Right ventricle myocardium superior (tissue), 1 donor: ENCODE measurements at places on chromosomes 6 and 20.
A peak's percentile ranks its signal among the peaks of the same experiment; 100 is the strongest.

DNA sequence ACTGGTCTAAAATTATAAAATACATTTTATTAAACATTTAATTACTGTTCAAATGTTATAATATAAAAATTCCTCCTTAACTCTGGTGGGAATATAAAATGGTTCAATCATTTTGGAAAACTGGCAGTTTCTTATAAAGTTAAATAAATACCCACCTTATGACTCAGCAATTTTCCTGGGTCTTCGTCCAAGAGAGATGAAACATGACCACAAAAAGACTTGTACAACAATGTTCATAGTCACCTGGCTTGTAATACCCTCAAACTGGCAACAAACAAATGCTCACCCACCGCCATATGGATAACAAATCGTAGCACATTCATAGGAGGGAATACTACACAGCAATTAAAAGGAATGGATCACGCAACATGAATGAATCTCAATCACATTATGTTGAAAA is 66.0 kb upstream of the RIN2 start:
- no peak for DNase-seq

DNA sequence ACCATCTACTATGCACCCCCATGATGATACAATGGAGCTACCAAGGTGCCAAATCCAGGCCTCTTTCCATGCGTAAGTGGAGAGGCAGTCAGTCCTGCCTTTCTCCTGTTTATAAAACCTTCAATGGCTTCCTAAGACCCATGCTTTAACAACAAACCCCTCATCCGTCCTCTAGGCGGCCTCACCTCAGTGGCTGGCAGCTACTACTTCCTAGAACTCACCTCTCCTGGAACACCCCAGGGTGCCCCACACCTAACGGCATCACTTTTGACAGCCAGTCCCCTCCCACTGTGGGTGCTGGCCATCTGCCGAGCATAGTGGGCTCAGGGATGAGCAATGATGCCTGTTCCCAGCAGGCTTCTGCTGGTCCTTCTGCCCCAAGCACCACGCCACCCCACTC is 80.0 kb upstream of the TAB2 start:
- no peak for DNase-seq

DNA sequence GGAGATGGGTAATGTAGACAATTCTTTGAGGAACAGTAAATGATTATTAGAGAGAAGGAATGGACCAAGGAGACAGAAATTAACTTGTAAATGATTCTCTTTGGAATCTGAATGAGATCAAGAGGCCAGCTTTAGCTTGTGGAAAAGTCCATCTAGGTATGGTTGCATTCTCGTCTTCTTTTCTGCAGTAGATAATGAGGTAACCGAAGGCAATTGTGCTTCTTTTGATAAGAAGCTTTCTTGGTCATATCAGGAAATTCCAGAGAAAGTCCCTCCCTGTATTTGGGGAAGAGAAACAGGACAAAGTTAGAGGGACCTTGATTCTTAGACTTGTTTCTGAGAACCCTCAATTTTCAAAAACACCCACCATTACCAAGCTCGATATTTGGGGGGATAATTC is 109.1 kb upstream of the PRSS16 start:
- no peak for DNase-seq

GRCh38 chr6:136994782-136995181 is 50.0 kb downstream of the IL20RA start:
- no peak for DNase-seq

- DNase-seq, result no peak
Measured at GRCh38 chr20:15111654-15112053, 774.2 kb upstream of the FLRT3 start.

DNA sequence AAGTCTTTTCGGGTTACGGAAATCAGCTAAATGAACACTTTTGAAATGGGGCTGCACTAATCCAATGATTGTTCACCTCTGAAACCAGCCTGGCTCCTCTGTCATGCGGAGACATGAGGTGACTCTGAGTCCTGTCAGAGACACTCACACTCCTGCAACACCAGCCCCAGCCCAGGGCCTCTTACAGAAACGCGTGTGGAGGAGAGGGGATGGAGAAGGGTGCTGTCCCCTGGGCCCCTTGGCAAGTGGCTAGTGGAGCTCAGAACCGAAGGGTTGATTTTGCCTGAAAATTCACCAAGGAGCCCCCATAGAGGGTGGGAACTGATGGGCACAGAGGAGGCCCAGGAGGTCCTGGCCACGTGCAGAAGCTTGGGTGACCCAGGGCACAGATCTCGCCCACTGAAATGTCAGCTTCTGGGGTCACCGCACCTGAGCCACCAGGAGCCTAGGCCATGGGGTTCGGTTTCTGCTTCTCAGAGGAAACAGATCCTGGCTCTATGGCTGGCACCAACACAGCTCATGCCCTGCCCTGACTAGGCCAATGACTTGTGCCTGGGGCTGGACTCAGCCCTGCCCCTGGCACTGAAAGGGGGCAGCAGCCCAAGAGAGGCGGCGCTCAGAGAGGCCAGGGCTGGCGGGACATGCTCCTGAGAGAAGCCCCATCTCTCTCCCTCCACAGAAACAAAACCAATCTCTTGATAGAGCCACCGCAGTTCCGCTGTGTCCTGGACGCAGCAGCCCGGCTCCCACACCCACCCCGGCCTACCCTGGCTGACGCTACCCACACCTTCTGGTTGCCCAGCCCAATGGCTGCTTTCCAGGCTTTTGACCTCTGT is 144.7 kb downstream of the ERMARD start:
- DNase-seq, result no peak

- DNase-seq, result no peak
Measured at GRCh38 chr6:147834084-147834776, 325.7 kb downstream of the SAMD5 start.

- DNase-seq, result no peak
Measured at GRCh38 chr6:132567566-132567965, 2.6 kb upstream of the TAAR6 start.

DNA sequence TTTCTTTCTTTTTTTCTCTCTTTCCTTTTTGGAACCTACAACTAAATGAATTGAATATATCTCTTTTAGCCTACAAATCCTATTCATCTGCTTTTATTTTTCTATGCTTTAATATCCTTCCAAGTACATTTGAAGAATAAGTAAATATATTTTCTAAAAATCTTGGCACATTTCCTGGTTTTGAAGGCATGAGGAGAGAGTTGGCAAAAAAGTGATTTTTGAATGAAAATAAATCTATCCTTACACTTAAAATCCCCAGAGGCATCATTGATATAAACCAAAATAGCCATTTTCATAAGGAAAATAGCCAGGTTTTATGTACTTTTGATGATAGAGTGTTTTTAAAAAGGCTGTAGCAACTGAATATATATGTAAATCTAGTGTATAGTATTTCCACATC is 69.0 kb downstream of the SAMD5 start:
- DNase-seq, result no peak

DNA sequence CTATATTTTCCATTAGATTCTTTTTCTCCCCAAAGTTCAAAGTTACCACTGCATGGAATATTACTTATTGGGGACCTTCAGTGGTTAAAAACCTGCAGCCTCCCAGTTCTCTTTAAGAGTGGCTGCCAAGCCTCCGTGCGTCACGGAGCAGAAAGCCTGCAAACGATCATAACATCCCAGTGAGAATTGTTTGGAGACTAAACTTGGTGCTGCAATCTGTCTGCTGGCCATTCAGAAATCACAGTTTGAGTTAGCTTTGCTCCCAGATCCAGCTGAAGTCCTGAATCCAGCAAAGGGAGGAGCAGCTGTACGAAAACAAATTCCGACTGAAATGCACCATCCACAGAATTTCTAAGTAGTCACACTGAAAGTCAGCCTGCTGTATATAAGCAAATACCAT is 213.5 kb upstream of the PDE10A start:
- peak; percentile 83 for DNase-seq

- DNase-seq, result no peak
Measured at GRCh38 chr6:20377623-20378265, 23.9 kb upstream of the E2F3 start.

GRCh38 chr6:152117156-152118133 is 310.0 kb downstream of the ESR1 start:
- no peak for DNase-seq

GRCh38 chr6:21883595-21884328 is 290.2 kb downstream of the SOX4 start:
- DNase-seq, result no peak

GRCh38 chr6:144730088-144730645 is 445.0 kb downstream of the UTRN start:
- no peak for DNase-seq

GRCh38 chr6:37454420-37455140 is 21.6 kb downstream of the CMTR1 start:
- no peak for DNase-seq

DNA sequence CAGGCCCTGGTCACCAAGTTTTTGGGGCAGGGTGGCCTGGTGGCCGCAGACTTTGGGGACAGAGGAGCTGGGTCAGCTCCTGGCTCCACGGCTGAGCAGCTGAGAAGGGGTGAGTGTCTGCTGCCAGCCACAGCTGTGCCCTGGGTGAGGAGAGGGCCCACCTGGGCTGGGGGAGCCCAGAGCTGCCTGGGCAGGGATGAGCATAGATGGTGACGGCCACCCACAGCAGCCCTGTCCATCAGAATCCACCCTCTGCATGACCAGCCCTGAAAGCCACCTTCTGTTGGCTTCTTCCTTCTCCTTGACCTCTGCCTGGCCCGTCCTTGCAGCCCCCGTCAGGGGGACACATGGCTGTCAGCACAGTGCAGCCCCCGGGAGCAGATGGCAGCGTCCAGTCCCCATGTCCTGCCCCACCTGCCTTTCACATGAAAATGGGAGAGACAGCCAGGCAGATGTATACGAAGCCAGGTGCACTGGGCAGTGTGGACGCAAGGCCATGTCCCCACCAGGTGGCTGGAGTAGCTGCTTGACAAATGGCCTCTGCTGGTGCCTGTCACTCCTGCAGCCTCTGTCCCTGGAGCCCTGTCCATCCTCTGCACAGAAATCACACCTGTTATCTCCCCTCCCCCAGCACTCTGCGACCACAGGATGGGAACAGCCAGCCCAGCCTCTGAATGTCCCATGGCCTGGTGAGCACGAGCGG is 220.8 kb downstream of the PREX1 start:
- DNase-seq, result no peak

DNA sequence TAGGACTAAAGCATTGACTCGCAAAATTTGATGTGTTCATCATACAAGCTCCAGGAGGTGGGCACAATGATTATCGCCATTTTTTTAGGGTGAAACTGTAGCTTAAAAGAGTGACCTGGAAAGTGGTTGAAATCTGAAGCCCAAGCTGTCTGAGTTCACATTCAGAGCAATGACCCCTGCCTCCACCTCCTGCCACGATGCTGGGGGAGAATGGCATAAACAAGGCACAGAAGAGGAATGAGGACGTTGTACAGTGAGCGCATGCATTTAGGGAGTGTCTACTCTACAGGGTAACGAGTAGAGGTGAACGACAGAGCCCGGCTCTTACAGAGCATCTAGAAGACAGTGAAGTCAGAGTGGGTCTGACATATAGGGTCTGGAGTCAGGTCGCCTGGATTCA is 37.2 kb downstream of the CNKSR3 start:
- DNase-seq, result no peak

DNA sequence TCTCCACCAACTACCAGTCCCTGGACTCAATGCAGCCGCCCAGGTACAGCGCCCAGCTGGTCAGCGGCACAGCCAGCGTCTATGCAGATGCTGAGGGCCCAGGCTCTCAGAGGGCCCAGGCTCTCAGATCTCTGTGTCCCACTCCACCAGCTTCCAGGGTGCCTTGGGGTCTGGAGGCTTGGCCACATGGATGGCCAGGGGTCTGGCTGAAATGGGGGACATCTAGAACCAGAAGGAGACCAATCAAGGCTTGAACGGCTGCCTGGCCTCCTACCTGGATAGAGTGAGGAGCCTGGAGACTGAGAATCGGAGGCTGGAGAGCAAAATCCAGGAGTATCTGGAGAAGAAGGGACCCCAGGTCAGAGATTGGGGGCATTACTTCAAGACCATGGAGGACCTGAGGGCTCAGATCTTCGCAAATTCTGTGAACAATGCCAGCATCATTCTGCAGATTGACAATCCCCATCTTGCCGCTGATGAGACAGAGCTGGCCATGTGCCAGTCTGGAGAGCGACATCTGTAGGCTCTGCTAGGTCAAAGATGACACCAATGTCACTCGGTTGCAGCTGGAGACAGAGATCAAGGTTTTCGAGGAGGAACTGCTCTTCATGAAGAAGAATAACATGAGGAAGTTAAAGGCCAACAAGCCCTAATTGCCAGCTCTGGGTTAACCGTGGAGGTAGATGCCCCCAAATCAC is 44.1 kb upstream of the GRM4 start:
- peak; percentile 57 for DNase-seq

DNA sequence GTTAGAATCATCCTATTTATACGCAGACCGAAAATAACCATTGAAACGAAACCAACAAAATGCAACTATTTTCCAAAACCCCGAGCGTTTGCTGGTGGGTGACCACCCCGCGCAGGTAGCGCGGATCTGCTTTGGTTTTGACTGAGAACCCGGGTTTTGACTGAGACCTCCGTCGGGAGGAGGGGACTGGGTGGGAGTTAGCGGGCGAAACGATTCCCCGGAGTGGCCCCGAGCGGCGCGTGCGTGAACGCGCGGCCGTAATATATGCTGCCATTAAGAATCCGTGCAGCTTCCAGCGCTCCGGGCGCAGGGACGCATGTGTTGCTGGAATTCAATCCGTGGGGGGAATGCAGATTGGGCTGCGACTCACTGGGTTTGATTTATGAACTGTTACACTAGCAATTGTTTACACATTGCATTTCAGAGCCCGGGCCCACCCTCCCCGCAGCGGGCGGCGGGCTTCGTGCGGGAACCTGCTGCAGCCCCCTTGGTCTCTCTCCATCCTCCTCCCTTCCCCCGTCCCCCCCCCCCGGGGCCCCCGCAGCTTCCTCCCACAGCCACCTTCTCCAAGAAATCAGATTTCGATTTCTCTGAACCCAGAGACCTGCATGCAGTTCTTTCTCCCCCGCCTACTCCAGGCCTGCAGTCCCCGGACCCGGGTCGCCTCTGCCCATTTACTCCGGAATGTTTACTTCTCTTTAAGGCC is 9.9 kb downstream of the NRN1 start:
- DNase-seq, result peak; percentile 63

GRCh38 chr20:26216025-26216424 is 519.4 kb upstream of the ZNF337 start:
- DNase-seq, result no peak

- DNase-seq, result no peak
Measured at GRCh38 chr6:15970517-15970916, 158.4 kb upstream of the MYLIP start.

GRCh38 chr20:17533396-17533795 is 2.2 kb upstream of the BFSP1 start:
- DNase-seq, result no peak

GRCh38 chr20:22471156-22471836 is 113.1 kb downstream of the FOXA2 start:
- no peak for DNase-seq

DNA sequence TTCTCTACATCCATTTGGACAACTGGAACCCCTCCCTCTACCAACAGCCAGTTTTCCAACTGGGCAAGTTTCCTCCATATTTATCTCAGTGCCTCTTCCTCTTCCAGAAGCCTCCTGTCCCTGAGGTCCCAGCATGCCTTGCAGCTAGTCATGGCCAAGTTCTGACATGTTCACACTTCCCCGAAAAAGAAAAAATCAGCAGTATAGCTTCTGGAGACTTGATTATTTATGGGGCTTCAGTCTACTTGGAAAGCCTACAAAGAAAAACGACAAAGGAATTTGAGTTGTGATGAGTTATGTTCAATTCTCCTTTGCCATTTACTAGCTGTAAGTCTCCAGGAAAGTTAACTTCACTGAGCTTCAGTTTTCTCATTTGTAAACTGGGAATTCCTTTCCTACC is 406.5 kb downstream of the MAFB start:
- no peak for DNase-seq
